COR-L47 (cell line): ENCODE measurements at places on chromosomes 3 and 15.

GRCh38 chr3:112633757-112634156 lies 7.2 kb downstream of the CCDC80 start:
- DNase-seq = peak; percentile 39

GRCh38 chr15:69513450-69513960 lies 60.9 kb downstream of the RPLP1 start:
- DNase-seq = no peak

GRCh38 chr15:92885224-92886041 lies 14.7 kb upstream of the CHD2 start:
- DNase-seq = no peak

DNA sequence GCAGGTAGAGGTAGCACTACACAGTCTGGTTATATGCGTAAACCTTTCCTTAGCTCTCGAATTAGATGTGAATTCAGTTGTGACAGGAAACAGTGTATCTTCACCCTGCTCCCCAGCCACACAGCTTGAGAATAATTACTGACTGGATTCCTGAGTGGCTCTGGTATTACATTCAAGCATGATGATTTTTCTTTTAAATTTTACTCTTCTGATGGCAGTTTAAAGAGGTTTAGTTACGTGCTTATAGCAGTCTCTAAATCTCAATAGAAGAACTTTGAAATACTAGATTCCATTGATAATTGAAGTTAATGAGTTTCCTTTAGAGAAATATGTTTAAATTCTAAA lies 98.8 kb downstream of the FNDC3B start:
- DNase-seq = no peak

DNA sequence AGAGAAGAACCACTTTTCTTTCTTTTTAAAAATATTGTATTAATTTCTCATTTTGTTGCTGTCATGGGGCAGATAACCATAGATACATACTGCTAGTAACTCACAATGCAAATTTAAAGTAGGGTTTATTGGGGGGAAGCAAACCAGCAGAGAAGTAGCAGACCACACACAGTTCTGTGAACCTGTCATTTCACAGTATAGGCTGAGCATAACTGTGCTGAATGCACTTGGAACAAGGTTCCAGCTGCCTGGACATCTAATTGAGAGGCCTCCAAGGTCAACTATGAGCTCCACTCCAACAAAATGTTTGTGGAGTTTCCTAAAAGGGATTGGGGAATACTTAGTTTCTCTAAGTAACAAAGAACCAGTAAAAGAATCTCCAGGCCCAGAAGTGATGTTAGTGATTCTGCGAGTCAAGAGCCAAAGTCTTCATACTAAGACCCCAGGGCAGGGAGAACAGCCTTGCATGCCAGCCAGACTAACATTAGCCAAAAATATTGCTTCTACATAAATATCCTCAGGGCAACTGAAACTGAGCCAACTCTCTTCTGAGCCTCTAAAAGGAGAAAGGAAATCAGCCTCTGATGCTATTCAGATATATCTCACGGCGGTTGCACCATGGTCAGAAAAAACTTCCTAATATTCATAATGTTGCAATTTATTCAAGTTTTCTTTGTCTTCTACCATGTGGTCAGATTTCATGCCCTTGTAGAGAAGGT lies 856.4 kb upstream of the ALCAM start:
- no peak for DNase-seq

DNA sequence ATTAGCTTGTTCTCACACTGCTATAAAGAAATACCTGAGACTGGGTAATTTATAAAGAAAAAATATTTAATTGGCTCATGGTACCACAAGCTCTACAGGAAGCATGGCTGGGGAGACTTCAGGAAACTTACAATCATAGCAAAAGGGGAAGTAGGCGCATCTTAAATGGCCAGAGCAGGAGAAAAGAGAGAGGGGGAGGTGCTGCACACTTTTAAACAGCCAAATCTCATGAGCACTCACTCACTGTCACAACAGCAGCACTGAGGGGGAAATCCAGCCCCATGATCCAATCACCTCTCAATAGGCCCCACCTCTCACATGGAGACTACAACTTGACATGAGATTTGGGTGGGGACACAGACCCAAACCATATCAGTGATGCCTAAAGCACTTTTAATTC lies 82.5 kb downstream of the DCLK3 start:
- DNase-seq = no peak

GRCh38 chr3:180855364-180855763 lies 57.1 kb upstream of the FXR1 start:
- peak; percentile 79 for DNase-seq

DNA sequence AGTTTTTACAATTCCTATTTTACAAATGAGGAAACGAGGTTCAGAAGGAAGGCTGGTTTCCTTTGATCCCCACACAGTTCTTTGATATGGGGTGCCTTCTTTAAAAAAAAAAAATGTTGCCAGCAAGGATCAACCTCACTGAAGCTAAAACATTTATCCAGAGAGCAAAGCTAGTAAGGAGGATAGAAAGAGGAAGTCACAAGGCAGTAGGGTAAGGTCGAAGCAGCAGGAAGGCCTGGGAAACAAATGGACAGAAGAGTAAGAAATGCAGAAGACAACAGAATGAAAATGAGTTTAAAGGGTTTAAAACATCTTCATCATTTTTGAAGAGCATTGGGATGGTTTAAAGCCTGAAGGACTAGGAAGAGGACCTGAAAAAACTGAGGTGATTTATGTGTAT lies 30.6 kb upstream of the CP start:
- no peak for DNase-seq

DNA sequence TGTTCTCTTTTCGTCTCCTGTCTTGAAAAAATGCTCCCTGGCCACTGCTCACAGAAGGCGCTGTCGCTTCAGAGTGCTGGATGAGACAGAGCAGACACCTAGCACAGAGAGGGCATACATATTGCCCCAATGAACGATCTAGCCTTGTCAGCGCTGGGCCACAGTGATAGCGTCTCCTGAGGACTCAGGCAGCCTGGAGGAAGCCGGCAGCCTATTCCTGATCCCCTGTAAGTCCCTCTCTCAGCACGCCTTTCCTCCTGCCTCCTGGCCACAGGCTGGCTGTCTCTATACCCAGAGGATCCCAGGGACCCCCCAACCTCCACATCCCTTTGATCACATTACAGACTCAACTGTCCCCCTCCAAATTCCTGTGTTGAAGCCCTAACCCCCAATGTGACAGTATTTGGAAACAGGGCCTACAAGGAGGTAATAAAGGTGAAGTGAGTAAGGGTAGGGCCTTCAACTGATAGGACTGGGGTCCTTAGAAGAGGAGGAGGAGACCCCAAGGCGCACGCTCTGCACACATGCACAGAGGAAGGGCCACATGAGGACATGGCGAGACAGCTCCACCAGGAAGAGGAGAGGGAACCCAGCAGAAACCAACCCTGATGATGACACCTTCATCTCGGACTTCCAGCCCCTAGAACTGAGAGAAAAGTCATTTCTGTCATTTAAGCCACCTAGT lies 7.5 kb downstream of the PLA2G4F start:
- no peak for DNase-seq

DNA sequence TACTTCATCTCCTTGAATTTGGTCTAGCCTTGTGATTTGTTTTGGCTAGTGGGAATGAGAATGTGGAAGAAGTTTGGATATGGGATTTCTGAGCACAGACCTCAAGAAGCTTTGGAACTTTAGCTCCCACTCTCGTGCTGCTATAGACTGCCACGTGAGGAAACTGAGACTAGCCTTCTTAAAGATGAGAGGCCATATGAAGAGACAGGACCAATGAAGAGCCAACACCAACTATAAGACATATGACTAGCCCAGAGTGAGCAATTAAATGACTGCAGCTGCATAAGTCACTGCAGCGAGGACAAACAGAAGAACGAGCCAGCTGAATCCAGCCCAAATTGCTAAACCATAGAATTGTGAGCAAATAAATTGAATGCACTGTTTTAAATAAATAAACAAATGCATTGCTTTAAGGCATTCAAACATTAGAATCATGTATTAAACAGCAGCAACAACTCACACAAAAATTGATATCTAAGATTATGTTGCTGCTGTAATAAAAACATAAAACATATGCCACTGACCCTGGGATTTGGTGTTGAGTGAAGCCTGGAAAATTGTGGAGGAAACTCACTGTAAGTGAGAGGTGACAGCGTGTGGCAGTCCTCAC lies 15.7 kb upstream of the CNTN4 start:
- DNase-seq = no peak

DNA sequence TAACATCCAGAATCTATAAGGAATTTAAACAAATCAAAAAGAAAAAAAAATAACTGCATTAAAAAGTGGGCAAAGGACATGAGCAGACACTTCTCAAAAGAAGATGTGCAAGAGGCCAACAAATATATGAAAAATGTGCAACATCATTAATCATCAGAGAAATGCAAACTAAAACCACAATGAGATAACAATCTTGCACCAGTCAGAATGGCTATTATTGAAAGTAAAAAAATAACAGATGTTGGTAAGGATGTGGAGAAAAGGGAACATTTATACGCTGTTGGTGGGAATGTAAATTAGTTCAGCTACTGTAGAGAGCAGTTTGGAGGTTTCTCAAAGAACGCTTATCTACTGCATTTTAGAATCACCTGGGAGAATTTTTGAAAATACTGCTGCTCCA lies 186.1 kb downstream of the OTOL1 start:
- no peak for DNase-seq

DNA sequence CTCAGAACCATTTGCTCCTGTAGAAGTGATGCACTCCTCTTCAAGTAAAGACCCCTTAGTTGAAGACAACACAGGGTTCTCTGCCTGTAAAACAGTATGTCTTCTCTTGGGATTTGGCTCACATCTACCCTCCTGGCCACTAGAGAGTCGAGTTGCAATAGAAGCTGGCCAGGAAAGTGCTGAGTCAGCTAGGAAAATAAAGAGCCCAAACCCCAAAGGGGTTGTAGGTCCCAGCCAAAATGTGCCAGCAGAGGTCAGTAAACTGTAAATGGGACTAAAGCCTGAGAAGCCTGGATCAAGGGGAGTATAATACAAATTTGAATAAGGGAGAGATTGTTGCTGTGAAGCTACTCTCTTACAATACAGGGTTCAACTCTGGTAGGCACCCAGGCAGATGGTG lies 37.2 kb upstream of the THBS1 start:
- no peak for DNase-seq

DNA sequence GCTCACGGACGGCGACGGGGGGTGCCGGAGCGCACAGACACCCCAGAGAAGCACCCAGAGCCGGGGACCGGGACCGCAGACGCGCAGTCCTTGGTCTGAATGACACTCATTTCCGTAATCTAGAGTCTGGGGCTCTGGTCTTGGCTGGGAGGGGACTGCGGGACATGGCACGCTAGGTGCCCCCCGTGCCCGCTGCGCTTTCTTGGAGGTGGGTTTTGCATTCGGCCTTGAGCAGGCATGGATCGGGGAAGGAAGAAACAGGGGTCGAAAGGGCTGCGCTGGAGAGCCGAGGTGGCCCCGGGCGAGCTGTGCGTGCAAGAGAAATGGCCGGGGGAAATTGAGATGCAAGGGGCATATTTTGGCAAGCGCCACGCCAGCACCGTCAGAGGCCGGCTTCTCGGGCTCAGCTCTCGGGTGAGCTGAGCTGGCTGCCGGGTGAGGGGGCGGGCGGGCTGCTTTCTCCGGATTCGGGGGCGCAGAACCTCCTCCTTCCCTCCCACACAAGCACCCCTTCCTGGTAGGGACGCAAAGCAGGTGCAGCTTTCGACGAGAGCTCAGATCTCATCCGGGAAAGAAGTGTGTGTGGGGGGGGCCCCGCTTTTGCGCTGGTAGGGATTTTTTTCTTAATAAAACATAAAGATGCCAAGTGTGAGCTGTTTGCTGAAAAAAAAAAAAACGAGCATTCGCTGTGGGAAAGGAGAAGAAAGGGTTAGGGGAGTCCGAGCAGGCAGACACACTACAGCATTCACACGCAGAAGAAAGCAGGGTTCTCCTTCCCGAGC lies 963 bp upstream of the NTRK3 start:
- no peak for DNase-seq

DNA sequence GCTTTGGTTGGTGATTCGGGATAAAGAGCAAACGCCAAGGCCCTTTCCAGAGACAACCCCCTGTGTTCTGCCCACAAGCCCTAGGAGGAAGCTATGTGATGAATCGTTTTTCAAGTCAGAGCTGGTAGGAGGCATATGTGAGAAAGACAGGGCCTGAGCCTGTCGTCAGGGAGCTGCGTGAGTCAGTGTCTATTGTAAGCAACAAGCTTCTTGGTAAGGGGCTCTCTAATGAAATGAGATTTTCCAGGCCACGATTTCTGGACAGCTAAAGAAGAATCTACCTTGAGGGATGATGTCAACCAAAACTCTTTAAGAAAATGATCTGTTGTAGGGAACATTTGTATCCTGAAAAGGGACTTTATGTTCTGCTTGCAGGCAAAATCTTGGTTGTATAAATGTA lies 318.9 kb upstream of the IL12A start:
- no peak for DNase-seq

- no peak for DNase-seq
These were observed 71.6 kb downstream of the ADCY5 start for GRCh38 chr3:123377243-123377740.

GRCh38 chr3:57000012-57000411 lies 60.5 kb upstream of the SPATA12 start:
- no peak for DNase-seq

- DNase-seq = no peak
These were observed 243.1 kb upstream of the GOLGA6L4 start for GRCh38 chr15:83992324-83993031.

DNA sequence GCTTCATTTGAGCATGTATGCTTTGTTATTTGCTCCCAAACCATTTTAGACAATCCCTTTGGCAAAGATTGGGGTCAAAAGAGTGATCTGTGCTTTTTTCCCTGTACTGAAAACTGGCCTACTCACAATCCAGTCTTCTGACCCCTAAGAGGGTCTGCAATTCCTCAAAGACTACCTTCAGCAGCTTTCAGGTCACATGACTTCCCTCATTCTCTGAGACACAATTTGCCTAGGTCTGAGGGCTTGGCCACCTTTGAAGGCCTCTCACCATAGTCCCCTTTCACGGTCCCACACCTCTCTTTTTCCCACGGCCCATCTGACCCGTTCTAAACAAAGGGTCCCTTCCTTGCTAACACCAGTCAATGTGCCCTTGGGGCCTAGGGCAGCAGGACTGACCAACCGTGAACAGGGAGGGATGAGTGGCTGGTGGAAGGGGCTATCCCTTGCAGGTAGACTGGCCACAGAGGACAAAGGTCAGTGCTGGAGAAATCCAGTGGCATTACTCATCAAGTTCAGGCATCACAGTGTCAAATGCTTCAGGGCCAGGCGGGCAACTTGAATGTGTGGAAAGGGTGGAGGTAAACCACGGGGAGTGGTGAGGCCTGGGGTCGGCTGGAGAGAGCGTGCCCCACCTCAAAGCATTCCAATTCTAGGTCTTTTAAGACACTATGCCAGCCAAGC lies 10.8 kb downstream of the RASL12 start:
- DNase-seq = no peak

- DNase-seq = no peak
These were observed 18.3 kb upstream of the USF3 start for GRCh38 chr3:113714702-113715101.
